ENCODE measurements at places on chromosomes 16 and 17. TPM values are rescaled to one million over a fixed set of nuclear protein-coding genes. Genes with fewer than 3 reads are reported as not detected.

DNA sequence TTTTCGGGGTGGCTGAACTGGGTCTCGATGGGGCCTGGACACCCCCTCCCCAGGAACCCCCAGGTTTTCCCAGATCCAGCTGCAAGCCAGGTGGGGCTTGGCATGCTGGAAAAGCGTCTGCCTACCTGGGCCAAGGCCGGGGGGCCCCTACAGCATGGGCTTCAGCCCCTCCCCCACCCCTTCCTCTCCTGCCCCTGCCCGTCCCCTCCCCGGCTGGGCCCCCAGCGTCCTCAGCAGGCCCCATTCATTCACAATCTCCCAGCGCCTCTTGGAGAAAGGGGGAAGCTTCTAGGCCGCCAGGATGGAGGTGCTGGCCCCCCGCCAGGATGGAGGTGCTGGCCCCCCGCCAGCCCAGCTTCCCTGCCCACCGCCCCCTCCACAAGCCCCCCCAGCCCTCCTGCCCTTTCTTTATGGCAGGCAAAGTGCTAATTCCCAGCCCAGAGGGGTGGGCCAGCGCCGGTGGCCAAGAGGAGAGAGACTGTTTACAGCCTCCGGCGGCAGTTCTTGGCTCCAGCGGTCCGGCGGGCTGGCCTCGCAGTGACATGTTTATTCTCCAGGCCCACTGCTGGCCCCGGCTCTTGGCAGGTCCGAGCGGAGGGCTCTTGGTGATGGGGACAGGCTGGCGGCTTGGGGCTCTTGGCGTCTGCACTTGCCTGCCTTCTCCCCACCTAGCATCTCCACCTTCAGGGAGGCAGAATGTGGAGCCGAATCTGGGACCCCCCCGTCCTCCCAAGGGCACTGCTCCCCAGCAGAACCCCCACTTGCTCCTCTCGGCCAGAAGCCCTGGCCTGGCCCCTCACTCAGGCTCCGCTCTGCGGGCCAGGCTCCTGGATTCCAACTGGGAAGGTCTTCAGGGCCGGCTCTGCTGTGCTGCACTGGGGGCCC lies 94.4 kb upstream of the CIBAR2 start:
- no peak overlapping the region for H3K27ac ChIP-seq
- DNase-seq: no peak
- H3K27me3 ChIP-seq: no peaks in the 10 kb centered on the region

KRTAP9-8 gene
- not detected for total RNA-seq

GRCh38 chr16:8989099-8989878 lies 25.6 kb upstream of the USP7 start:
- H3K4me1 ChIP-seq: no peaks in the 10 kb centered on the region
- no peaks in the 10 kb centered on the region for H3K36me3 ChIP-seq
- no peak overlapping the region for H3K4me3 ChIP-seq
- H3K27ac ChIP-seq: no peak overlapping the region
- H3K27me3 ChIP-seq: no peaks in the 10 kb centered on the region

- H3K4me1 ChIP-seq: no peaks in the 10 kb centered on the region
- no peak overlapping the region for H3K4me3 ChIP-seq
- peaks cover 8% of the 10 kb centered on the region for H3K36me3 ChIP-seq
- DNase-seq: no peak
Observed at GRCh38 chr17:18065546-18065945, 22.2 kb upstream of the DRG2 start.

DNAH2 gene
- total RNA-seq: not detected

GRCh38 chr16:12337871-12338655 lies 361.5 kb downstream of the SNX29 start:
- H3K4me1 ChIP-seq: no peaks in the 10 kb centered on the region
- no peaks in the 10 kb centered on the region for H3K36me3 ChIP-seq
- no peak for DNase-seq
- no peaks in the 10 kb centered on the region for H3K27me3 ChIP-seq
- H3K27ac ChIP-seq: no peak overlapping the region
- no peak overlapping the region for H3K4me3 ChIP-seq

DNA sequence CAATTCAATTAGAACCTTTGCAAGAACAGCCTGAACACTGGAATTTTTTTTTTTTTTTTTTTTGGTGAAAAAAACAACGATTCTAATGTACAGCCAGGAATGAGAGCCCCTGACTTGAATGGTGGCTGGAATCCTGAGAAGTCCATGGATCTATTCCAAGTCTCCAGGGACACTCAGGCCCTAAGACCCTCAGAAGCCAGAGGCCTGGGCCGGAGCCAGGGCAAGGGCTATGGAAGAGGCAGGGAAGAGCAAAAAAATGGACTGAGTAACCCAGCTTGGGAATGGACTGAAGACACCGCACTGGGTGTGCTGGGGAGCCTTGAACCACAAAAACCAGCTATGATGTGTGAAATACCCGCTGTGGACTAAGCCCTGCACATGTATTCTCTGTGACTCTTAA lies 60.3 kb upstream of the LHX1 start:
- DNase-seq: peak; percentile 53
- no peak overlapping the region for H3K4me3 ChIP-seq
- peaks cover 10% of the 10 kb centered on the region for H3K4me1 ChIP-seq
- no peaks in the 10 kb centered on the region for H3K36me3 ChIP-seq
- no peak overlapping the region for H3K27ac ChIP-seq
- H3K27me3 ChIP-seq: no peaks in the 10 kb centered on the region

DNA sequence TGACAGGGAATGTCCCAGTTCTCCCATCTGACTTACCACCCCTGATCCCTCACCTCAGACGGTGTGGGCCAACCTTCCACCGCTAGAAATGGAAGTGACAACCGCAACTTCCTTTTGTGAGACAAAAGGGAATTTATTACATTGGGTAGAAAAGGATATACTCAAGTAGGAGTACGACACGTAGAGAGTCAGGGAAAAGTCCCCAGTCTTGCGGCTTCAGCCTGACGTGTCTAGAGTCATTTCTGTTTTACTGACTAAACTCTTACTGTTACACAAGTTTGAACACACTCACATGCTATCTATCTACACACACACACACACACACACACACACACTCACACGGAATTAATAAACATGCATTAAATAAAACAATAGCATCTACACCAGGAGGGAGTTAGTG lies 178.9 kb downstream of the COPRS start:
- no peaks in the 10 kb centered on the region for H3K4me1 ChIP-seq
- H3K27me3 ChIP-seq: no peaks in the 10 kb centered on the region
- no peak overlapping the region for H3K27ac ChIP-seq

SLFN12L gene
- not detected for total RNA-seq

DNA sequence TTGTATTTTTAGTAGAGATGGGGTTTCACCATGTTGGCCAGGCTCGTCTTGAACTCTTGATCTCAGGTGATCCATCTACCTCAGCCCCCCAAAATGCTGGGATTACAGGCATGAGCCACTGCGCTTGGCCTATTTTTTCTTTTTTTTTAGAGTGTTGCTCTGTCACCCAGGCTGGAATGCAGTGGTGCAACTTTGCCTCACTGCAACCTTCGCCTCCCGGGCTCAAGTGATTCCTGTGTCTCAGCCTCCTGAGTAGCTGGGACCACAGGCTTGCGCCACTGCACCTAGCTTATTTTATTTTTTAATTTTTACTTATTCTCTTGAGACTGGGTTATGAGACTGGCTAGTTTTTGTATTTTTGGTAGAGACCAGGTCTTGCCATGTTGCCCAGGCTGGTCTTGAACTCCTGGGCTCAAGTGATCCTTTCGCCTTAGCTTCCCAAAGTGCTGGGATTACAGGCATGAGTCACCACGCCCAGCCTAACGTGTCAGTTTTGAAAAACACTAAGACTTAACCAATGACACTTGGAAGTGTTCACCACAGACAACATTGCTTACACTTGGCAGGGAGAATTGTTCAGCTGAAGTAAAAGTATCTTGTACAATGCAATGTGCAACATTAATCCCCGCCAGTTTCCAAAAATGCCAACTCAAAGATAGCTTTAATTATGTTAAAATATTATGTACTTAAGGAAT lies 26.9 kb downstream of the ATAD5 start:
- peaks cover 35% of the 10 kb centered on the region for H3K36me3 ChIP-seq
- no peak overlapping the region for H3K4me3 ChIP-seq
- H3K4me1 ChIP-seq: no peaks in the 10 kb centered on the region

KCNG4 gene
- total RNA-seq: not detected

DNA sequence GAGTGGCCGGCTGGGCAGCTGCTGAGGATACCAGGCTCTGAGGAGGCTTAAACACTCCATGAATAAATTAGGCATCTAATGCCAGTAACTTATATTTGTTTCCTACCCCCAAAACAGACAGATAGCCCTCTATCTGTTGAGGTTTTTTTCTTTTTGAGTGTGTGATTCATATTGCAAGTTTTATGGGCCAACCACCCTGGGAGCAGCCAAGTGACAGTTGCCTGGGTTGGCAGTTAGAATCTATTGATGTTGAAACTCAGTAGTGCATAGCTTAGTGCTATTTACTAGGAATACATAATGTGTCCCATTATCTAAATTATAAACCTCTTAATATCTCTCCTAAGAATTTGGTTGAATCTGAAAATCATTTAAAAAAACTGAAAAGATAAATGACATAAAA lies 397.4 kb downstream of the CA10 start:
- no peaks in the 10 kb centered on the region for H3K36me3 ChIP-seq
- H3K27me3 ChIP-seq: no peaks in the 10 kb centered on the region
- no peak overlapping the region for H3K27ac ChIP-seq
- H3K4me3 ChIP-seq: no peak overlapping the region

DNA sequence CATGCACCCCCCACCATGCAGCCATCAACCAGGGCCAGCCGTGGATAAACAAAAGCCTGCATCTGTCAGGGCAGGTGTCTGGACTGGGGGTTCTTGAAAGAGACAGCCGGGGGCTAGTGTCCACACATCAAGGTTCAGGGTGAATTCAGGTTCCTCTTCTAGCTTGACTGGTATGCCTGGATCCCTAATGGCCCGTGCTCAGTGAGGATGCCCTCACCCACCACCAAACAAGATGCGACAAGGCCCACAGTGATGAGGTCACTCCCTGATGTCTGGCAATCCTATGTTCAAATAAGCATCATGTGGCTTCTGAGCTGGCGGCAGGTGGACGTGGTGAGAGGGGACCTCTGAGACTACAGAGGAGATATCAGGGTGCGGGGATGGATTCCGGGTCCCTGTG lies 64.6 kb downstream of the GOSR1 start:
- H3K36me3 ChIP-seq: no peaks in the 10 kb centered on the region
- no peaks in the 10 kb centered on the region for H3K4me1 ChIP-seq
- H3K4me3 ChIP-seq: no peak overlapping the region
- no peaks in the 10 kb centered on the region for H3K27me3 ChIP-seq

DNA sequence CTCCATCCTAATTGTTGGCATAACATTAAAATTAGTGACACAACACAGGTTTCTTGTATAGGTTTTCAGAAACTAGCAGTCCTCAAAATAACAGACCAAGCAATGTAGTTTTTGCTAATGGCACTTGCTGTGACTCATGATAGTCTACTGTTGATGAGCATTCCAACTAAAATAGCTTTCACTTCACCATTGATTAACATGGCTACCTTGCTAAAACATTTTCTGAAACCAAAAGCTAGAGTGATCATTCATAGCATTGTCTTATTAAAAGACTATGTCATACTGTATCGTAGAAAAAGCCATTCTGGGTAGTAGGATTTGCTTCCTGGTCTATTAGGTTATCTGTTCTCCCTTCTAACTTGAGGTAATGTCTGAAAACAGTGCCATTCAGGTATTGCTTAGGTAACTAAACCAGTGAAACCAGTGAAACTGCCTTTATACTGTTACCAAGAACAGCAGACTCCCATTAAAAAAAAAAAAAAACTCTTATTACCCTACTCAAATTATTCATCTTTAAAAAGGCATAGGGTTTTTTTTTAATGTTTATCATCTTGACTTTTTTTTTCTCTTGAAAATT lies 2.5 kb upstream of the CLTC start:
- peaks cover 43% of the 10 kb centered on the region for H3K4me1 ChIP-seq
- H3K27me3 ChIP-seq: no peaks in the 10 kb centered on the region
- H3K4me3 ChIP-seq: peak overlapping the region; percentile 99
- peak overlapping the region; percentile 96 for H3K27ac ChIP-seq
- peaks cover 7% of the 10 kb centered on the region for H3K36me3 ChIP-seq

GRCh38 chr17:38753071-38753506 lies 548 bp downstream of the PSMB3 start:
- no peak for DNase-seq
- peak overlapping the region; percentile 92 for H3K4me3 ChIP-seq
- H3K4me1 ChIP-seq: peaks cover 47% of the 10 kb centered on the region
- H3K27me3 ChIP-seq: no peaks in the 10 kb centered on the region
- H3K27ac ChIP-seq: peak overlapping the region; percentile 45

GRCh38 chr16:58732545-58733247 lies 1.4 kb downstream of the GOT2 start:
- H3K27me3 ChIP-seq: no peaks in the 10 kb centered on the region
- peak; percentile 57 for DNase-seq
- peaks cover 14% of the 10 kb centered on the region for H3K36me3 ChIP-seq
- peaks cover 48% of the 10 kb centered on the region for H3K4me1 ChIP-seq
- peak overlapping the region; percentile 93 for H3K4me3 ChIP-seq

CIAO2B gene
- 121 TPM for total RNA-seq

TNRC6C gene
- not detected for total RNA-seq

- H3K4me3 ChIP-seq: no peak overlapping the region
- no peak for DNase-seq
- no peaks in the 10 kb centered on the region for H3K4me1 ChIP-seq
- no peaks in the 10 kb centered on the region for H3K27me3 ChIP-seq
Observed at GRCh38 chr16:58773870-58774269, 39.8 kb upstream of the GOT2 start.

CDRT15 gene
- not detected for total RNA-seq

GRCh38 chr16:59988591-59988990 lies 1254.5 kb upstream of the GOT2 start:
- H3K4me1 ChIP-seq: no peaks in the 10 kb centered on the region
- no peaks in the 10 kb centered on the region for H3K36me3 ChIP-seq
- H3K27ac ChIP-seq: no peak overlapping the region
- no peak for DNase-seq
- H3K27me3 ChIP-seq: no peaks in the 10 kb centered on the region

DNA sequence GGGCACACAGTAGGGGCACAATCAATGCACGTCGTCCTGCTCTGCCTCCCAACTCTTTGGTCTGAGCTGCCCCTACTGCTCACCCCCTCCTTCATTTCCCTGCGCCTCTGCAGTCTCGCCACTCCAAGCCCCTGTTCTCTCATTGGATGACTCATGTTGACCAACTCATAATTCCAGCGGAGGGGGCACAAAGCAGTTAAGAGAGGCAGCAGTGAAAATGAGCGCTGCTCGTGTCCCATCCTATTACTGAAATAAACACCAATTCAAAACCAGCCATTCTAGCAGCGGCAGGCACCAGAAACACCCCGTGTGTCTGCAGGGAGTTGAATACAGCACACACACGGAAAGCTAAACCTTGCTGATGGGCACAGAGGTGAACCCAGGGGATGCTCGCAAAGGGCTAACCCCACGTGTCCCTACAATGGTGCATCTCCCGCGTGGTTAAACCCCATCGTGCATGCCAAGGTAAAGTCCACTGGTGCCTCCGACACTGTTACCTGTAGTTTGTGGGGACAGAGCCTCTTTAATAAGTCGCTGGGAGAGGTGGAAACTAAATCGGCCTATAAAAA lies 310.4 kb downstream of the XYLT1 start:
- no peaks in the 10 kb centered on the region for H3K27me3 ChIP-seq
- no peak overlapping the region for H3K4me3 ChIP-seq
- peaks cover 13% of the 10 kb centered on the region for H3K4me1 ChIP-seq

NHERF2 gene
- not detected for total RNA-seq

DNA sequence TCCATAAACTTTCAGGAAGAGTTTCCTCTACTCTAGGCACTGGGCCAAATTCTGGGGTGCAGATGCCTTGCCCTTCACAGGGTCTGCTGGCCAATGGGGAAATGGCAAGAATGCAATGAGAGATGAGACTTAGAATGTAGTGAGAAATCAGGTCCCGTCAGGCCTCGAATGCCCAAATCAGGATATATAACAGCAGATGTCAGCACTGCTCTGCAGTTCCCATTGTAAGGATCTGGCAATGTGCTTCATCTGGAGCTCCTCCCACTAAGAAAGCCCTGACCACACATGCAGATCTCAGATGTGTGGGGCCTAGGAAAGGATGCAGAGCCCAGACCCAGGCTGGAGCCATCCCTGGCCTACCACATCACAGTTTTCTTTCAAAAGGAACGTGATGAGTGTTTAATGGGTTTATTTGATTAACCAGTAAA lies 13.9 kb upstream of the LPCAT2 start:
- no peaks in the 10 kb centered on the region for H3K4me1 ChIP-seq
- H3K4me3 ChIP-seq: no peak overlapping the region
- H3K36me3 ChIP-seq: no peaks in the 10 kb centered on the region

Data from Karpas-422 (cell line).